HFFc6 (cell line): ENCODE measurements at places on chromosomes 7 and 10. TPM values are rescaled to one million over a fixed set of nuclear protein-coding genes. Genes with fewer than 3 reads are reported as not detected.

Gene CPA2
- total RNA-seq: not detected in 3 replicates

DNA sequence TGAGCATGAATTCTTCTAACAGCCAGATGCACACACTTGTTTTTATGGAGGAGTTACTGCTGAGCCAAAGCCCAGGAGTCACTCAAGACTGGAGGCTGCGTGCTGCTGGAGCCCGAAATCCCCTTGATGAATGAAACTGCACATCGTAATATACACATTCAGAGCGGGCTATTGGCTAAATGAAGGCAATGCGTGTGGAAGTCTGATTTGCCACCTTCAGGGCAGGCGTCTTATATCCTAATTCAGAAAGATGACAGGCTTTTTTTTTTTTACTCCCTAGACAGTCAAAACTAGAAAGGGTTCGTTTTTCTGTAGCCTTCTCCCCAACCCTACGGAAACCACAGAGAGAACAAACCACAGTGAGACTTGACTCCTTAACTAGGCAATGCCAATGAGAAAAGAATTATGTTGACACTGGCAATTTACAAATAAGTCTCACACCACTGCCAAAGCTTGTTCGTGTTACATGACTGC is 227.2 kb upstream of the KLF14 start:
- DNase-seq: no peak

Gene RSPH10B
- 0.15 TPM in 1 of 3 replicates, not detected in the others for total RNA-seq

Gene DPP6
- not detected in 3 replicates for total RNA-seq

- DNase-seq: peak; percentile 93
Observed at GRCh38 chr7:149690688-149691446, 82.5 kb downstream of the ZNF467 start.

Gene PRKCQ
- total RNA-seq: not detected in 2 replicates

DNA sequence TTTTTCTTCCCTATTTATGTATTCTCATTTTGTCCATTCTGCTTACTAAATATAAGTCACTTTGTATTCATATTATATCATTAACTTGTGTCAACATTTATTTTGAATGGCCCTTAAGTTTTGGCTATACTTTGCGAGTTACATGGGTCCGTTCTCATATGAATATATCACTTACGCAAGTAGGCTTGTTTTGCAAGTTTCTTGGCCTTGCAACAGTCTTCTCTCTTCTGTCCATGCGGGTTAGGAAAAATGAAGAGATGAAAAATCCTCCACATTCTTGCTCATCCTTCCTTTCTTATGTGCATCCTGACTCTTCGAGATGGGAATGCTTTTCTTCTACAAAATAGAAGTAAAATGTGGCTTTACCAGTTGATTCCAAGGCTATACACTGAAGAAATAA is 82.8 kb downstream of the GPR158 start:
- DNase-seq: no peak

- no peak for DNase-seq
Observed at GRCh38 chr7:1752771-1753563, 82.9 kb downstream of the ELFN1 start.

- DNase-seq: peak; percentile 74
Observed at GRCh38 chr10:14658331-14659127, 116.2 kb downstream of the FAM107B start.

GRCh38 chr7:125930848-125931247 is 1001.2 kb upstream of the POT1 start:
- DNase-seq: no peak

DNA sequence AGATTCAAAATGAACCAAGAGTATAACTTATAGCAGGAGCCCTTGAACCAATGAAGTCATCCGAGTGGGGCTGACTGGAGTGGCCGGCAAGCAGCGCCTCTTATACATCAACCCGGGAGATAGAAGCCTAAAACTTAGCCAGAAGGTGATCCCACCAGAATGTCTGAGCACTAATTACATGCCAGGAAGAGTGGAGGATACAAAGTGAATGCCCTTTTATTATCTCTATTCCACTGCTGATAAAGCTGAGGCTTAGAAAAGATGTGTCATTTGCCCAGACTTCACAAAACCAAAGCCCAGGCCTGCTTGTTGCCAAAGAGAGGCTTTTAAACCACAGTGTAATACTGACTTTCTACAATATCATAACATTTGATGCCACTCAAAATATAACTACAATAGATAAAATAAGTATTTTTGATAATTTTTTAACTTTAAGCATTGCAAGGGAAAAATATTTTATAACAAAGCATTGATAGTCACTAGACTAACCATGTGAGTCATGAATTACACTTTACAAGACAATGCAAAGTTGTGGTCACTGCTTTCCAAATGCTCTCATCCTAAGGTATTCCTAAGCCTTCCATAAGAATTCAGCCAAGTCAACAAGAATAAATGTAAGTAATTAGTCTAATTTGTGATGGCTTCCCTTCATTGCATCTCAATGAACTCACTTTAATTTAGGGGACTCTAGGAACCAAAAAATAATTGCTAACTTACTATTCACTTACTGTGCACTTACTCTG is 58.6 kb upstream of the ARID5B start:
- DNase-seq: peak; percentile 75
